Stimulated activated CD4-positive, alpha-beta T cell treated with anti-CD3 and anti-CD28 coated beads, Interleukin-15, amount 100 ng/mL, for 24 hours (primary cell): ENCODE measurements at places on chromosomes 3 and 15.

GRCh38 chr3:3578718-3579117 is 220.5 kb upstream of the LRRN1 start:
- no peak for DNase-seq

DNA sequence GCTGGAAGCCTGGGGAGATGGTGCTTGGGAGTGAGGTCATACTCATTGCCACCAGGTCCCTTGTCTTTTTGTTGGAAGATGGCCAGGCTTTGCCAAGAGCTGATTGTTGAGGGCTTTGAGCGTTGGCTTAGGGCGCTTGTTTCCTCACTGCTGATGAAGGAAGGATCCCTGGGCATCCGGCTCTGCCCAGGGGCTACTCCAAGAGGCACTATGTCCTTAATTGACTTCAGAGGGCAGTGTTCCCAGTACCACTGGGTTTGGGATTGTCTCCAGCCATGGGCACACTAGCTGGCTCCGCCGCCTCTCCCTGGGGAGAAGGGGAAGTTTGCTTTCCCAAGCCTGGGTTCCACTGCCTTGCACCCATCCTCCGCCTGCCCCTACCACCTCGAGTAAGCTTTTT is 57.2 kb upstream of the RGMA start:
- no peak for DNase-seq

DNA sequence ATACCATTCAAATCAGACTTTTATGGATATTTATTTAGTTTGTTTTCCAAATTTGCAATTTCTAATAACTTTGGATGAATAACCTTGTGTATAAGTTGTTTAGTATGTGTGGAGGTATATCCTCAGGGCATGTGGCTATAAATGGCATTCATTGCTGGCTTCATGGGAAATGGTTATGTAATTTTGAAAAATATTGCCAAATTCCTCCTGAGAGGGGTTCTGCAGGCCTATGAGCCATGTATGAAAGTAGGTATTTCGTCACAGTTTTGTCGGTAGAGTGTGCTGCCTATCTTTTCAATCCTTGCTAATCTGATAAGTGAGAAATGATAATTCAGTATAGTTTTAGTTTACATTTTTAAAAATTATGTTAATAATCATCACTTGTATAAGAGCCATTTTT is 256.4 kb upstream of the ZNF385D start:
- DNase-seq: no peak

DNA sequence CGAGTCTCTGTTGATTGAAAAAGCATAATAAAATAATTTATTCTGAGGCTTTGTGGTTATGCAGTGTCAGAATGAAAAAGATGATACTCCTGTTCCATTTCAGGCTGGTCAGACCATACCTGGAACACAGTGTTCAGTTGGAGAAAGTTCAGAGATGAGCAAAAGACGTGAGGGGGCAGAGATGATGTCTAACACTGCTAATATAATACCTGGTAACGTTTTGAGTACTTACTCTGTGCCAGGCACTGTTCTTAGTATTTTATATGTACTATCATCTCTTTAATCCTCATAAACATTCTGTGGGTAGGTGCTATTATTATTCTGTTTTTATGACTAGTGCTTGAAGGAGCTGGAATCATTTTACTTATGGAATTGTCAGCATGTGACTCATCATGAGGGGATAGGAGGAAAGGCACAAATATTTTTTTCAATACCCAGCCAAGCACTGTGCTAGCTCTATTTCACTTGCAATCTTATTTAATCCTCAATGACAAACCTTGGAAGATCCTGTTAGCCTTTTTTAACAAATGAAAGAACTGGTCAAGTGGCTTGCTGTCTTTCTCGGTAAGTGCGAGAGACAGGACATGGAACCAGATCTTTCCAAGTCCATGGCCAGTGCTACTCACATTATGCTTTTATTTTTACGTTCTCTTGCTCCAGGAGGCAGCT is 31.8 kb downstream of the IQGAP1 start:
- peak; percentile 57 for DNase-seq

DNA sequence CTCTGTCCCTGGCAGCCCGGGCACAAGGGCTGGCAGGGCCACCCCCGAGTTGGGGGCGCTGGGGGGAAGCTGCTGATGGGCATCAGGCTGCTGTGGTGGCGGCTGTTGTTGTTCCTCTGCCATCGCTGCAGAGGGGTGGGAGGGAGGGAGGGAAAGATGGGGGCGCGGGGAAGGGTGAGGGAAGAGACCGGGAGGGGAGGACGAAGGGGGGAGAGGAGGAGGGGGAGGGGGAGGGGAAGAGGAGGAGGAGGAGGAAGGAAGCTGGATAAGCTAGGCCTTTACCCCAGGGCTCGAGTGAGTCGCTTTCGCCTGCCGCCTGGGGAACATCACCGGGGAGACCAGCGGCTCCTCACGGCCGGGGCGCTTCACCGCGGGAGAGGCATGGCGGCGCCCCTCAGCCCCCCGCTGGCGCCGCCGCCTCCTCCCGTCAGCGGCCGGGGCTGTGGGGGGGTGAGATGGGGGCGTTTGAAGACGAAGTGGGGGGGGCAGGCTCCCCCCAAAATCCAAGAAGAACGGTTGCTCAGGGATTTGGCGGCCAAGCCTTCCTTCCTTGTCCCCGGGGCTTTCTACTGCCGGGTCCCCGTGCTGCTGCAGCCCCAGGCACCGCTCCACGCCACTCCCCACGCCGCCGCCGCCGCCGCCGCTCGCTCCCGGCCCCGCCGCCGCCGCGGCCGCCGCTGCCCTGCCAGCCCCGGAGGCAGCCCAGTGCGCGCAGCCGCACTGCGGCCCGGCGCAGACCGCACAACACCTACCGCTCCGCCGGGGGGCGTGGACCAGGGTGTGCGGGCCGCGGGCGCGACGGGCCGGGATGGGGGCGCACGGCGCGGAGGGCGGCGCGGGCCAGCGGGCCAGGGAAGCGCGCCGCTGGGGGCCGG is at the start of gene RFX7:
Gene RFX7 (minus strand): TSS at position 717 of the 875 bp plus-strand sequence. CDS start 594 bp downstream, at position 123.
- DNase-seq: peak; percentile 82

- DNase-seq: no peak
These were observed 45.8 kb upstream of the SENP5 start for GRCh38 chr3:196821806-196822355.

- no peak for DNase-seq
These were observed 37.6 kb downstream of the TRA2B start for GRCh38 chr3:185900228-185900627.

- no peak for DNase-seq
These were observed 79.4 kb downstream of the GTPBP8 start for GRCh38 chr3:113070072-113070640.

DNA sequence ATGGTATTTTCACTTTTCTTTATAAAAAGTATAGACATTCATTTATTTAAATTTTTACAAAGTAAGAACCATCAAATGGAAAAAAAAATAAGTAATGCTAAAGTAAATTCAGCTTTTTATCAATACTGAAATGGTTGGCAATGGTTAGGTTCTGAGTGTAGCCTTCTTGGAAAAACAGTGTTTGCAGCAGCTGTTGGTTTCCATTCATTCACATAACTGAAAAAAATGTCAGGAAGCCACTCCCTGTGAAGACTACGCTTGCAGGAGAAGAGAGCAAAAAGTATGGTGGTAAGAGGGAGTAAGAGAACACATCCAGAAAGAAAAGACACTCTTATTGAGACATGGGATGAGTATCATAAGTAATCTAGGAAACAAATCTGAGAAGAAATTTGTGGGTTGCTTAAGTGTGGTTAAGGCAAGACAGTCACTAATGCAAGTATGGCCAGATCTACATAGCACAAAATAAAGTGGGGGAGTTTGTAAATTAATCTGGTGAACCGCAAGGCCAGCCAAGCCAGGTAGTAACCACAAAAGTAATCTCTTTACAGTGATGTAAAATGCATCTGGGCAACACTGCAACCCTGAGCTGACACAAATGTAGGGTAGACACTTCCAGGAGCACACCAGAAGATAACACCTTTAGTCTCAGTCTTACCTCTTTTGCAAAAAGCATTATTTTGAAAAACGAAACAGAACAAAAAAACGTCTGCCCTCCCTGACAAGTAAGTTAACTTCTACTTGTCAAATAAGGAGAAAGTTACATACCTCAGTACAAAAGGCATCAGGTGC is 133.7 kb downstream of the IGSF11 start:
- no peak for DNase-seq

DNA sequence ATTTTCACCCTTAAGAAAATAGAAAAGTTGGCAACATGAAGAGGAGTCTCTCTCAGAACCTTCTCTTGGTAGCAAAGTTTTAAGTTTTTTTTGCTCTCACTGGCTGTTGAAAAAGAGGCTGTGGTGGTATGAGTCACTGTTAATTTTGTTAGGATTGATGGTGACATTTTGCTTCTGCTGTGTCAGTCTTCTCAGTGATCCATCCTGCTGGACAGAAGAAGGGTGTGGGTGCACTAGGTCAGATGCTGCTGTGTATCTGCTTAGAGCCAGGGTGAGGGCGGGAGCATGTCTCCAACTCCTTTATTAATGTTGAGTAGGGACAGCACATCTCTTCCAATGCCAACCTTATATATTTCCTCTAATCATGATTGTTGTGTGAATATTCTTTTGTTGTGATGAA is 369.5 kb downstream of the FEZF2 start:
- no peak for DNase-seq

DNA sequence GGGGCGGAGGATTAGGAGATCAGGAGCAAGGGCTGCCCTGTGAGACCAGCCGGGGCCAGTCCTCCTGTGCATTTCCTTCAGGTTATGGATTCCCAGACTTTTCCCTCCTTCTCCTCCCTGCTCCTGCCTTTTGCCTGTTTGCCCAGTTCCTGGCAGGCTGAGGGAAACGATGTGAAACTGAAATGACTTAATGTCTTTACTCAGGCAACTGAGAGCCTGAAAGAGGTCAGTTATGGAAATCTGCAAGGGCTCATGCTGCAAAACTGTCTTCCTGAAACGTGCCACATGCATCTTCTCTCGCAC is 57.2 kb downstream of the MESD start:
- no peak for DNase-seq

DNA sequence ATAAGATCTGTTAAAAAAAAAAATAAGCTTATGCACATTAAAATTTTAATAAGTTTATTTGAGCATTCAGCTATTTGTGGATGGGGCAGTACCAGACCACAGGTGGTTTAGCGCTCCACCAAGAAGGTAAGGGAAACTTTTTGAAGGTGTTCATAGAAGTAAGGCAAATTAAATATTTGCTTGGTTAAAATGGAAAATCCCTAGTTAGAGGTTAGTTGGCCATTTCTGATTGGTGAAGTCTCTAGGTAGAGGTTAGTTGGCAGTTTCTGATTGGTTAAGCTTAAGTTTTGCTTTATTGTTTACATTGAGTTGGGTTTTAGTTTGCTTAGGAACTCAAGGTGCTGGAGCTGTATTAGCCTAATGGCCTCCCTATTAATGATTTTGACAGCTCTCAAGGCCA is 30.7 kb downstream of the SCN11A start:
- no peak for DNase-seq

DNA sequence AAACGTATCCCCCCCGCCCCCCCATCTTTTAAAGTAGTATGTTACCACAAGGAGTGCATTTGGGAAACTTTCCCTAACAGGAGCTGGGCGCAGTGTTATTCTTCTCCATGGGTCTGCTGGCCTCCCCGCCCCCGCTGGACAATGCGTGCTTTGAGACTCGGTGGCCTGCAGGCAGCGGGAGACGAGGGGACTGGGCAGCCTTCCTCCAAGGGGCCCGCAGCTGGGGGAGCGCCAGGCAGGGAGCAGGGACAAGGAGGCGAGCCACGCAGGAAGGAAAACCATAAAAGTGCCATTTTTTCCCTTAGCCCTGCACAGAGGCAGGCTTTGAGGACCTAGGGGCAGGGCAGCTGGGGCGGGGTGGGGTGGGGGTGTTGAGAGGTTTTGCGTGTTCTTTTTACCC is 14.1 kb downstream of the SOX2 start:
- no peak for DNase-seq

DNA sequence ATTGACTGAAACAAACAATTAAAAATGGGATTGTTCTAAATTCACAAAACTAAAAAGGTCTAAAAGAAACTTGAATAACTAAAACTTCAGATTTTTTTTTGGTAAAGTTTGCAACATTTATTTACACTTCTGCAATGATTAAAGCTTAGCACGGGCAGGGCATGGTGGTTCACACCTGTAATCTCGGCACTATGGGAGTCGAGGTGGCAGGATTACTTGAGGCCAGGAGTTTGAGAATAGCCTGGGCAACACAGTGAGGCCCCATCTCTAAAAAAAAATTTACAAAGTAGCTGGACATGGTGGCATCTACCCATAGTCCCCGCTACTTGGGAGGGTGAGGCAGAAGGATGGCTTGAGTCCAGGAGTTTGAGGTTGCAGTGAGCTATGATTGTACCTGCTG is 31.6 kb downstream of the TLNRD1 start:
- no peak for DNase-seq

- DNase-seq: no peak
These were observed 5.4 kb upstream of the ABHD17C start for GRCh38 chr15:80689716-80690115.

- no peak for DNase-seq
These were observed 461.9 kb upstream of the ONECUT1 start for GRCh38 chr15:53251996-53252395.

- DNase-seq: no peak
These were observed 304.4 kb downstream of the WDR72 start for GRCh38 chr15:53454843-53455721.

DNA sequence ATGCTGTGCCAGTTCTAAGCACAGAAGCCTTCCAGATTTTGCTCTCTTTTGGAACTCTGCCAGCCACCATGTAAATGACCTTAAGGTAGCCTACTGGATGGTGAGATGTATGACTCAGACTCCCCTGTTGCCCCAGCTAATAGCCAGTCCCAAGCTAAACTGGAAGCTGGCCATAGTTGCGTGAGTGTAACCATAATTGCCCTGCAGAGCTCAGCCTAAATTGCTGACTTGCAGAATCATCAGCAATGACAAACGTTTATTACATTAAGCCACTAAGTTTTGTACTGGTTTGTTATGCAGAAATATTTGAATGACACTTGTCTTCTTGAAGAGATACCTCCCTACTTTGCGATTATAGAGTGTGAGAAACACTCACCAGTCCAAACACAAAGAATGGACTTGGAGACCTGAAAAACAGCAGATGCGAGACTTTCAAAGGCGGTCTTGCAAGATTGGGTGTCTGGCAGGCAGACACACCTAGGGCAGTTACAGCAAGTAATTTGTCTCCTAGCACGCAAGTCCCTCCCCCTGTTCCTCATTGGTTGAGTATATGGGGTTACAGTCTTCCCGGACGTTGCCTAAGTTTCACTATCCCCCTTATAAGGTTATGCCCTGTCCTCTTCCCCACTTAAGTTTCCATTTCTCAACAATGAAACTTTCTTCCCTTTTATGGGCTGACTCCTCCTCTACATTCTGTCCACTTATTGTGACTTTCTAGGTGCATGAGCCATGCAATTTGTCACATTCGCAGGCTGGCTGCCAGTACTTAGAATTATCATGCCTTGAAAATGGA is 83.6 kb upstream of the XCR1 start:
- DNase-seq: no peak
